ENCODE measurements at places on chromosomes 5 and 9.

DNA sequence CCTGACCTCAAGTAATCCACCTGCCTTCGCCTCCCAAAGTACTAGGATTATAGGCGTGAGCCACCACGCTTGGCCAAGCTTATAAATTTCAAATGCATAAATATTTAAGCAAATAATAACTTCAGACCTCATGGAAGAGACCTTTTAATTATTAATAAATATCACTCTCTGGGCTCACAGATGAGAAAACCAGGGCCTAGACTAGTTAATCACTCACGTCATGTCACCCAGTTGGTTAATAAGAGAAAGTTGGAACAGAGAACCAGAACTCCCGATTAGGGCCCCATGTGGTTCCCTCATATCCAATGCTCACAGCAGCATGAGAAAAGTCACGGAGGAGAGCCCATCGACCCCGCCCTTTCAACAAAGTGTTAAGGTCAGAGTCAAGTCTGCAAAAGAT lies 79.3 kb downstream of the EPB41L4A start:
- no peak for DNase-seq

DNA sequence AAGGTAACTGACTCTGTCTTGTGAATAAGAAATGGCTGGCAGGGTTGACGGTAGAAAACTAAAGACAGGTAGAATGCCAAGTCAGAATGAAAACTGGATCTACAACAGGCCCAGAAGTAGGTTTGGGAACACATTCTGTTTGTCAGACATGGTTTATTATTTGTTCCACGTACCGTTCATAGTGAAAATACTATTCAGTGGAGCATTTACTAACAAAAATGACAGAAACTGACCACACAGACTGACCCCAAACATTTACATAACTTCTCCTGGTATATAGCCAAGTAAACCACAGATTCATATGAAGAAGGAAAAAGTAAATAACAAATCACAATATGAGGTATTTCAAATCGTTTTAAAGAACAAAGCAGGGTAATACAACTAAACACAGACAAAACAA lies 73.7 kb downstream of the SLC38A9 start:
- DNase-seq: no peak

- DNase-seq: no peak
Observed at GRCh38 chr9:96440671-96441199, 9.2 kb upstream of the HABP4 start.

DNA sequence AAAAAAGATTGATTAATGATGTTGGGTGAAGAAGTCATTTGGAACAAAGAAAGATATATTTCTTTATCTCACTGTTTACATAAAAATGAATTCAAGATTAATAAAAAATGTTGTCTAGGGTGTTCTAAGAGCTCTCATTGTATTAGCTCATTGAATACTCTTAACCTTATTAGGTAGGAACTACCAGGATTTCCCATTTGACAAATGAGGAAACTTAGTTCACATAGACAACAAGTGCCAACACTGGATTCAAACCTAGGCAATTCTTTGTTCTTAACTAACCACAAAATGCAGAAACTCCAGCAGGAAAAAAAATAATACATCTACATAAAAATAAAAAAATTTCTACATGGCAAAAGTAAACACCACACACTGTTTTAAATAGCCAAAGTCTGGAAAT lies 175.8 kb downstream of the RAPGEF6 start:
- no peak for DNase-seq

DNA sequence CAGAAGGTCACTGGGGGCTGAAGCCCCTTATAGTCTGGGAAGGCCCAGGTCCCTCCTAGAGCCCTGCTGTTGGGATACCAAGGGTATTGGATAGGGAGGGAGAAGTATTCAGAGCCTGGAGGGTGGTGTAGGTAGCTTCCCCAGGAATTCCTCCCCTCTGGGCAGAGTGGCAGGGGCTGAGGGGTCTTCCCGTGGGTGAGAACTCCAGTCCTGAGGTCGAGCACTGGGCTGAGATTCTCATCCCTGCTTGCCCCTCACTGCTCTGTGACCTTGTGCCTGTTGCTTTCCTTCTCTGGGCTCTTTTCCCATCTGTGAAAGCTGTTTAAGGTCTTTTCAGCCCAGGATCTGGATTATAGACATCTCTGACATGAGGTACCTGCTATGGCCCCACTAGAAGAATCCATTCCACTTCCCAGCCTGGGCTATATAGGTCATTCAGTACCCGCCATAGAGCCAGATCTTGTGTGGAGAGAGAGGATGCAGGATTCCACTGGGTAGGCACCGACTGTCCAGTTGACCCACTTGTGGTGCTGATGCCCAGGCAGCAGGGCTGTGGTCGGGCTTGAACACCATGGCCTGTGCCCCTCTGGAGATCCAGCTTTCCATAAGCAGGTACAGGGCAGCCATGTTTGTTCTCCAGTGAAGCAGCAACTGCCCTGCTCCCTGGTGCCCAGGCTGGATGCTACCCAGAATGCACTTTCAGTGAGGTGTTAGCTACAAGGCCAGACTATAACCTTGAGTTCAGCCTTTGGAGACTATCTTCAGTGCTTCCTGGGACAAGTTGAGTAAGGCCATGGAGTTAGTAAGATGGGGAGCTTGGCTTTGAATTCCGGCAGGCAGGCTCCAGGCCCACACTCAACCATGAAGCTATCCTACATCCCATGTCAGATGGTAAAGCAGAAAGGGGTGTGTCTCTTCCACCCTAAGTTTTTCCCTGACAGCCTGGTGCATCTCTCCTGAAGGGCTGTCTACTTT lies 60.1 kb downstream of the AMBP start:
- DNase-seq: no peak

GRCh38 chr9:132791699-132792240 lies 86.3 kb downstream of the AK8 start:
- DNase-seq: no peak

GRCh38 chr9:120756531-120756930 lies 36.7 kb downstream of the FBXW2 start:
- DNase-seq: no peak

DNA sequence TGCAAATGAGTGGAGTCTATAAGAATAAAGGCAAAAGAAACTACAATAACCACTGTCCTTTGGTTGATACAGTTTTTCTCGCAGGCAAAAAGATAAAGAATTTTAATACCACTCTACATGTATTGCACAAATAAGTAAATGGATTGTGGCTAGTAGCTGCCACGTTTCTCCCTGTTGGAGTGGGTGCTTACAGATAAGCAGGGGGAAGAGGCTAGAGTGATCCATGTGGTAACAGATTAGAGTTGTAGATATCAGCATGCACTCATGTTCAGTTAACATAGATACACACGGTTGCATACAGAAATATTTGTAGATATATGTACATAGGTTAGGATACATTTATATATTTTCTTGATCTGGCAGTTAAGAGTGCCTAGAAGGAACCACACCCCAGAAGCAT lies 179.5 kb downstream of the ARHGEF28 start:
- DNase-seq: no peak

- no peak for DNase-seq
Observed at GRCh38 chr5:87195616-87196015, 72.1 kb upstream of the RASA1 start.

- DNase-seq: no peak
Observed at GRCh38 chr9:108133101-108133500, 643.5 kb upstream of the KLF4 start.

DNA sequence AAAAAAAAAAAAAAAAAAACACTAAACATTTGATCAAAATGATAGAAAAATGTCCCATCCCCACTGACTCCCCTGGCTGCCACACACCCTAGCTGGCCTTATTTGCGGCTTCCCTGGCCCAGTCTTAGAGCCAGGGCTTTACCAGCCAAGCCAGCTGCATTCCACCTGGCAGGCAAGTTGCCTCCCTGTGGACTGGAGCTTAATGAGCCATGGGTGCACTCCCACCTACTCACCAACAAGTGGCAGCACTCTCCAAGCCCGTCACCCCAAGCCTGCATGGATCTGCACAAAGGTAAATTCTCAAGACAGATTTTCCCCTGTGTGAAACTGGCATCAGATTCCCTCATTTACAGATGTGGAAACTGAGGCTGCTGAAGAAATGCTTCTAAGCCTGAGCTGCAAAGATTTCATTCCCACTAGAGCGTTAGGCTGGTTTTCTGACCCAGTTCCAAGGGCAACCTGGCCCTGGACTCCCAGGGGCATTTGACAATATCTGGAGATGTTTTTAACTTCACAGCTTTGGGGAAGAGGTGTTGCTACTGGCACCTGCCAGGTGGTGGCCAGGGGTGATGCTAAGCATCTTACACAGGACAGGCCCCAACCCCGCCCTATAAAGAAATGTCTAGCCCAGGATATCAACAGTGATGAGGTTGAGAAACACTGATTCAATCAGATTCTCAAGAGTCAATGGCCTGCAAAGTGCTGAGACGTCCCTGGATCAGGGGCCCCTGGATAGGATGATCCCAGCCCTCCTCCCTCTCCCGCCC lies 21.9 kb upstream of the VDAC1 start:
- peak; percentile 18 for DNase-seq

DNA sequence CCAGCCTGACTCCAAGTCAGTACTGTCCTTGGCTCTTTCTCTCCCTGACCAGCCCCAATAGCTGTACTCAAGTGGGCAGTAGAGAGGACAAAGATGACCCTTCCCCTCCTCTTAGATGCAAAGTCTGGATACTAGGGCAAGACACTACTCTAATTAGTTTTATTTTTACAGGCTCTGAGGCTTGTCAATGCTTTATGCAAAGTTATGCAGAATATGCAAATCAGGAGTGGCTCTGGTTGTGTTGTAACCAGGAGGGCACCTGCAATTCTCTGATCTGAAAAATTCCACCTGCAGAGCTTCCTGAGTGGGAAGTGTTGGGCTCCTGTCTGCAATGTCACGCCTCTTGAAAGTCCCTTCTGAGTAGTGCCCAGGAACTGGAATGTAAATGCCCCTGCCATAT lies 201.5 kb downstream of the RGS3 start:
- no peak for DNase-seq

GRCh38 chr5:149503006-149503405 lies 48.2 kb downstream of the CSNK1A1 start:
- no peak for DNase-seq

GRCh38 chr9:72827950-72828731 lies 124.7 kb downstream of the ALDH1A1 start:
- DNase-seq: no peak

DNA sequence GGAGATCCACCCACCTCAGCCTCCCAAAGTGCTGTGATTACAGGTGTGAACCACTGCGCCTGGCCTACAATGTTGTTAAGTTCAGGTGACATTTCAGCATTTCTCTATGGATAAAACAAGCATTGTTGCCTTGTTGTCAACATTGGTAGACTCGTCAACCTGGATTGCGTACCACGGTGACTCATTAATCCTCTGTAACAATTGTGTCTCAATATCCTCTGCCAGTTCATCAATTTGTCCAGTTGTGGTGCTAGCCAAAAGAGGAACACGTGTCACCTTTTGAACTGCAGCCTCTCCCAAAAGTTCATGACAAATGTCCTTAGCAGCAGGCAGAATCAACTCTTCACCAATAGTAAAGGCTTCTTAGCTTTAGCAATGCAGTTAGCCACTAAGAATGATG lies 46.3 kb upstream of the LARP1 start:
- DNase-seq: no peak

GRCh38 chr9:123710299-123710698 lies 219.6 kb downstream of the DENND1A start:
- DNase-seq: no peak

GRCh38 chr9:109557481-109557880 lies 59.4 kb upstream of the PTPN3 start:
- DNase-seq: no peak

DNA sequence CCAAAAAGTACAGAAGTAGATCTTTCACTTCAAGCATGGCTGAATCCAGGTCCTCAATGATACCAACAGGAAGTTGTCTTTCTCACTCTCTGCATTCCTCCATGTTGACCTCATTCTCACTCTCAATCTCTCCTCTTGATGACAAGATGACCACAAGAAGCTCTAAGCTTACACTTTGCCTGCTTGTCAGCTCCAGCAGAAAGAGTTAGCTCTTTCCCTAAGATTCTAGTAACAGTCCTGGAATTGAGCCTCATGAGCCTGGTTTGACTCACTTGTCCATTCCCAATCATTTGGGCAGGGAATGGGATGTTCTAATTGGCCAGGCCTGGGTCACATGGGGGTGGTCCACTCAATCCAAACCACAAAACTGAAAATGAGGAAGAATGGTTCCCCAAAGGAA lies 3.3 kb upstream of the CLTA start:
- DNase-seq: no peak

- no peak for DNase-seq
Observed at GRCh38 chr9:76927540-76928240, 21.8 kb upstream of the PRUNE2 start.

GRCh38 chr5:69450116-69450515 lies 35.2 kb downstream of the MARVELD2 start:
- no peak for DNase-seq

DNA sequence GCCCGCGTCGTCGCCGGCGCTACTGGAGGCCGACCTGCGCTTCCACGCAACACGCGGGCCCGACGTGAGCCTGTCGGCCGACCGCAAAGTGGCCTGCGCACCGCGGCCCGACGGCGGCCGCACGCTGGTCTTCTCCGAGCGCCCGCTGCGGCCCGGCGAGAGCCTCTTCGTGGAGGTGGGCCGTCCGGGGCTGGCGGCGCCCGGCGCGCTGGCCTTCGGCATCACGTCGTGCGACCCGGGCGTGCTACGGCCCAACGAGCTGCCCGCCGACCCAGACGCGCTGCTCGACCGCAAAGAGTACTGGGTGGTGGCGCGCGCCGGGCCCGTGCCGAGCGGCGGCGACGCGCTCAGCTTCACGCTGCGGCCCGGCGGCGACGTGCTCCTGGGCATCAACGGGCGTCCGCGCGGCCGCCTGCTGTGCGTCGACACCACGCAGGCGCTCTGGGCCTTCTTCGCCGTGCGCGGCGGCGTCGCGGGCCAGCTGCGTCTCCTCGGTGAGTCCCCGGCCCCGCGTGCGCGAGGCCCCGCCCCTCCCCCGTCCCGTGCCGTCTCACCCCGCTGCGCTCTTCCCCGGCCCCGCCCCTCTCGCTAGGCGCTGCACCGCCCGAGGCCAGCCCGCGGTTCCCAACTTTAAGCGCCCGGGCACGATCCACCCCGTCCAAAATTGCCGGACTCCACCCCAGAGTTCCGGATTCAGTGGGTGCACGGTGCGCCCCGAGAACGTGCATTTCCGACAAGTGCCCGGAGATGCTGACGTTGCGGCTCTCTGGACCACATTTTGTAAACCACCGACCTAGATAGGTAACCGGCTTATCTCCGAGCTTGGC lies 42.8 kb downstream of the NEURL1B start:
- no peak for DNase-seq

GRCh38 chr9:22142671-22143070 lies 133.6 kb upstream of the CDKN2B start:
- DNase-seq: no peak

- no peak for DNase-seq
Observed at GRCh38 chr9:16119261-16120230, 566.7 kb downstream of the CCDC171 start.

GRCh38 chr9:108099854-108100253 lies 610.3 kb upstream of the KLF4 start:
- no peak for DNase-seq

GRCh38 chr9:110671849-110672248 lies 3.3 kb downstream of the MUSK start:
- DNase-seq: no peak

- no peak for DNase-seq
Observed at GRCh38 chr5:143923634-143924266, 111.8 kb downstream of the HMHB1 start.
